ENCODE measurements at places on chromosomes 4 and X. TPM values are rescaled to one million over a fixed set of nuclear protein-coding genes. Genes with fewer than 3 reads are reported as not detected.

AMBN gene
- total RNA-seq, result not detected

FRMD7 gene
- not detected for total RNA-seq

CENPVL3 gene
- total RNA-seq, result 0.16 TPM

ANXA10 gene
- total RNA-seq, result not detected

DAPP1 gene
- 48.1 TPM for total RNA-seq

PDE6B gene
- total RNA-seq, result 18.9 TPM

RPL39 gene
- total RNA-seq, result 2,946 TPM

HSFX2 gene
- 0.17 TPM for total RNA-seq

TCEAL6 gene
- total RNA-seq, result 0.25 TPM

ITM2A gene
- 47.2 TPM for total RNA-seq

LNX1 gene
- not detected for total RNA-seq

CRMP1 gene
- not detected for total RNA-seq

GLRA3 gene
- total RNA-seq, result not detected

AWAT2 gene
- not detected for total RNA-seq

GASK1B gene
- total RNA-seq, result not detected

DLG3 gene
- total RNA-seq, result 48.9 TPM

CLCN3 gene
- 28.7 TPM for total RNA-seq

SPANXA1 gene
- total RNA-seq, result not detected

F11 gene
- not detected for total RNA-seq

BEND2 gene
- total RNA-seq, result not detected

APLN gene
- 0.14 TPM for total RNA-seq

Measured in activated T-cell treated with anti-CD3 and anti-CD28 coated beads, Interleukin-2, amount 50 U/mL, for 72 hours (primary cell).